ENCODE measurements at places on chromosomes 11 and 22. TPM values are rescaled to one million over a fixed set of nuclear protein-coding genes. Genes with fewer than 3 reads are reported as not detected.

DNA sequence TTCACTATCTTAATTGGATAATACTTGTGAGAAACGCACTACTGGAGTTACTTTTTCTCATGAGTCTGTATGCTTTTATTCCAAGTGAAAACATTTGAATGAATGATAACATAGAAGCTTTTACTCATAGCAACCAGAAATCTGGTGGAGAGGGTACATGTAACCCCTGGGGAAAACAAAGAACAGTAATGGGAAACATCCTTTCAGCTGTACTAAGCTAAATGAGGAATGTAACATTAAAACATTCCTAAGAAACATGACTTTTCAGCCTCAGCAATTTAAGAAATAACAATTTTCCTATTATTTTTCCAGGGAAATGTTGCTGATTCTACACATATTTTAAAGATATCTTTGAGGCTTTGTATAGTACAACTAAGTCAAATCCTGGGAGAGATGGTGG, 97.2 kb upstream of the CEP126 start:
- H3K27me3 ChIP-seq, result no peaks in the 10 kb centered on the region
- no peak overlapping the region for H3K4me3 ChIP-seq
- no peaks in the 10 kb centered on the region for H3K4me1 ChIP-seq
- H3K27ac ChIP-seq, result no peak overlapping the region
- no peaks in the 10 kb centered on the region for H3K36me3 ChIP-seq
- DNase-seq, result no peak

DNA sequence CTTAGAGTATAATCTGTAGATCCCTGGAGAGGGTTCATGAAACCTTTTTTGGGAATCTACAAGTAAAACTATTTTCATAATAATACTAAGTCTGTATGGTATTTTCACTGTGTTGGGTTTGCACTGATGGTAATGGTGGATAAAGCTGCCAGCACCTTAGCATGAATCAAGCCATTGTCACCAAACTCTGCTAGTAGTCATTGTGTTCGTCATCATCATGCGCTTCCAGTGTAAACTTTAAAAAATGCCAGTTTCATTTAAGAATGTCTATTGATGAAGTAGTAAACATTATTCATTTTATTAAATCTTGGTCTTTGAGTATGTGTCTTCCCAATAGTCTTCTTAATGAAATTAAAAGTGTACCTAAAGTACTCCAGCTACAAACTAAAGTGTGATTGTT, 15.0 kb downstream of the ALKBH3 start:
- H3K27ac ChIP-seq, result no peak overlapping the region
- H3K36me3 ChIP-seq, result peaks cover 25% of the 10 kb centered on the region
- no peaks in the 10 kb centered on the region for H3K27me3 ChIP-seq
- no peak for DNase-seq

- H3K27me3 ChIP-seq, result no peaks in the 10 kb centered on the region
- peaks cover 4% of the 10 kb centered on the region for H3K36me3 ChIP-seq
- no peak overlapping the region for H3K27ac ChIP-seq
- no peaks in the 10 kb centered on the region for H3K4me1 ChIP-seq
- no peak for DNase-seq
These were observed 23.8 kb downstream of the CAPRIN1 start for GRCh38 chr11:34075178-34075820.

GRCh38 chr22:37128555-37129281, 19.2 kb upstream of the TMPRSS6 start:
- H3K4me1 ChIP-seq, result peaks cover 5% of the 10 kb centered on the region
- no peaks in the 10 kb centered on the region for H3K27me3 ChIP-seq
- no peak overlapping the region for H3K4me3 ChIP-seq
- no peaks in the 10 kb centered on the region for H3K36me3 ChIP-seq
- no peak overlapping the region for H3K27ac ChIP-seq
- no peak for DNase-seq

TPBGL gene
- total RNA-seq, result 0.09 TPM

ATM gene
- total RNA-seq, result 52.6 TPM

Data from esophagus squamous epithelium (tissue), 5 donors.